ENCODE measurements at places on chromosomes 5 and 9. TPM values are rescaled to one million over a fixed set of nuclear protein-coding genes. Genes with fewer than 3 reads are reported as not detected.

- DNase-seq, result no peak
These were observed 749 bp downstream of the SOWAHA start for GRCh38 chr5:132813599-132814502.

DNA sequence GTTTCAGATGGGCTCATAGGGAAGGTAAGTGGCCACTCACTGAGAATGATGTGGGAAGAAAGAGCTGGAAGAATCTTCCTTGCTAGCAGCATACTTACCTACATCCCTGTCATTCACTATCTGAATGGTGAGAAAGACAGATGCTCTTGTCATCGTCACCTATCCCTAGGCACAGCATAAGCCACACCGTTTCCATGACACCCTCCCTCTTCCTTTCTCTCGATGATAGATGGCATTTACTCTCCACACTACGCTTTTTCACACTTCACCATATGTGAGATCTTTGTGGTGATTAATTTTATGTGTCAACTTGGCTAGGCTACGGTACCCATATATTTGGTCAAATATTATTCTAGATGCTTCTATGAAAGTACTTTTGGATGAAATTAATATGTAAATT is 44.4 kb upstream of the FER start:
- DNase-seq, result no peak

DNA sequence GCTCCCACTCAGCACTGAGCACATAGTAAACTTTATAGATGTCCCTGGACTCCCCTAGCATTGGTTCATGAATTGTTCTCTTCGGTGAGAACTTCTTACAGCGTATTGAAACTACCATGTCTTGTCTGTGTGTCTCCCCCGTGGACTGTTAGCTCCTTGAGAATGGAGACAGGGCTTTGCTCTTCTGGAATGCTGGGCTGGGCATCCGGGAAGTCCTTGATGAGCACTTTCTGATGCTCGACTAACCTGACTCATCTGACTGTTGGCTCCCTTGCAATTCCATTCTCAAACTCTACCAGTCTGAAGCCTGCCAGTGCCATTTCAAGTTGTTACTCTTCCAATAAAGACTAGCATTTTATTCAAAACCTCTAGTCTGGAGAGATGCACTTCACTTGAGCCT is 15.0 kb upstream of the PFDN1 start:
- no peak for DNase-seq

DNA sequence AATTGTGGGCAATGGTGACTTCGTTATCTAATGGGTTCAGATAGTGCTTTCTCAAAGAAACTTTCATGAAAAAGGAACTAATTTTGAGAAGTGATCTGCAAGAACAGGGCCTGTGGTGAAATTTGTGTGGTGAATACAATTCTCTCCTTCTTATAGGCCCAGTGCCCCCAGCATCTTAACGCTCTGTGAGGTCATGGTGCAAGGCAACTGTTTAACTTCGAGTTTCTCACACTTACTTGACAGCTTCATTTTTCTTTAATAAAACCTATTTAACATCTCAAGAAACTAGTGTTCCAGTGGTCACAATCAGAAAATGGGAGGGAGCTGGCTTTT is 69.2 kb downstream of the FAM114A2 start:
- no peak for DNase-seq

GRCh38 chr9:131704988-131705387 is 34.9 kb downstream of the RAPGEF1 start:
- DNase-seq, result no peak

DNA sequence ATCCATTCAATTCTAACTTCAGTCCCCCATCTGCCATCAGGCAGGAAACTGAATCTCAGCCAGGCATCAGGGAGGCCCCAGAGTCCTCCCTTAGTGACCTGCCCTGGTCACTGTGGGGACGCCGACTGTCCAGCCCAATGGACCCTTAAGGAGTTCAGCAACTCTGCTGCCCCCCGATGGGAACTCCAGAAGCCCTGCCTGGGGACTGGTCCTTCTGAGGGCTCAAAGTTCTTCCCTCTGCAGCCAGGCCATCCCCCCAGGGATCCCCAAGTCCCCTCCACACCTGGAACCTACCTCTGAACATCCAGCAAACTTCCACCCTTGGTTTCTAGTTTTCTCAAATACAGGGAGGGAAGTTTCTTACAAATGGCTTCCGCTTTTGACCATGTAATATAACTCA is 76.8 kb downstream of the UBE2QL1 start:
- DNase-seq, result no peak

DNA sequence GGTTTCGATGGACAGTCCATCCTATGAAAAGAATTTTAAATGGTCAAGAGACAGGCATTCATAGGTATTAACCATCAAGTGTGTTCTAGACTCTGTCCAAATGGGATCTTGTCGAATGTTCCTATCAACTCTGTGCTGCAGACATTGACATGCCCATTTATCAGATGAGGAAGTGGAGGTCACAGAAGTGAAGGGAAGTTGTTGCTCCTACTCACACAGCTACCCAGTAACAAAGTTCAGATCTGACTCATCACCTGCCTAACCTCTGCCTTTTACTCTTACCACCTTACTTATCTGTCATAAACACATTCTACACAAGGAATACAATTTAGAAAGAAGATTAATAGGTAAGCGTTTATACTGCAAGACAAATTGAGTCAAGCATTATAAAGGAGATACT is 426.2 kb upstream of the BRINP1 start:
- DNase-seq, result no peak

GRCh38 chr9:136088481-136088938 is 6.6 kb downstream of the NACC2 start:
- DNase-seq, result no peak

GRCh38 chr9:81619353-81620001 is 69.9 kb downstream of the TLE1 start:
- DNase-seq, result no peak

DNA sequence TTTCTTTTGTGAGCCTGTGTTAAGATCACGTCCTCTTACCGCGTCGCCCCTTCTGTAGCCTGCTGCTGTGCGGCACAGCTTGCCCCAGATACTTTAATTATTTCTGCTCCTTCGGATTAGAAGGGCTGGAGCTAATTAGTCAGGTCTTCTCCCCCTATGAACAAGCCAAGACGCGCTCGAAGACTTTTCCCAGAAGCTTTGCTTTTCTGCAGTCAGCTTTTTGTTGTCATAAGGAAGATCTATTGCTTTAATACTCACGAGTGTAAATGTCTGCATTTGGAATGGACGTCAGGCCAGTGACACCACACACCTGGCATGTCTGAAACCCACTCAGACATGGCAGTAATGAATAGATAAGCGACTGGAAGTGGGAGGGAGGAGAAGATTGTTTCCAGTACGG is 37.0 kb downstream of the PRUNE2 start:
- no peak for DNase-seq

GRCh38 chr5:6633469-6634245 is 417 bp downstream of the SRD5A1 start:
- no peak for DNase-seq

- DNase-seq, result no peak
These were observed 53.7 kb downstream of the HMCN2 start for GRCh38 chr9:130319300-130319699.

DNA sequence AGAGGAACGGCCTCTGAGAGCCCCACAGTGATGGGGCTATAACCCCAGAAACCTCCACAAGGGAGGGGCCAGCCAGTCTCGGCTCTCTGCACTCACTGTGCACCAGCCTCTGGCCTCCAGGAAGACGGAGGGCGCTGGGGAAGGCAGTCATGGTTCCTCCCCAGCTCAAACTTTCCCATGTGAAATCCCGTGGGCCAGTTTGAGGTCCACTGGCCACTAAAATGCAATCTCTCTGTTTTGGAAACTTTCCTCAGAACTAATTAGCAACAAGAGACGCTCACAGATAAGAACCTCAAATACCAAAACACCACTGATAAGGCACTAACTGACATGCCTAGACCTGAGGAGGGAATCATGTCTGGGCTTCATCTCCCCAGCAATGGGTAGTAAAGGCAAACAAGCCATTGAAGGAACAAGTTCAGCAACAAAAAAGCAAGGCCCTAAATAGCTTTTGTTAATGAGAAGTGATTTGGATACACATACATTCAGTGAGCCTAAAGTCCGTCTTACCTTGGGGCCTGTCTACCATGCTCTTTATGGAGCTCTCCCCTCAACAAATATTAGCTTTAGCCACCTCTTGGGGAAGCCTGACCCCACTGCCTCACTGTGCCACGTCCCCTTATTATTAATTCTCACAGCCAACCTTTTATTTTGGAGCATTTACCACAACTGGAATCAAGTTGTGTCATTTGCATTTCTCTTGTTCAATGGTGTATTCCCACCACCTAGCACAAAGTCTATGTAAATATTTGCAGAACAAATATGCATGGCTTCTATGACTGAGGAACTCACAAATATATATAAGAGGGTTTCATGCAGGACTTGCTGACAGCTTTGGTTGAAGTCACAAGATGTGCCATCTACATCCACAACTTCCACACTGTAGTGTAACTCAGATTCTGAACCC is 56.1 kb upstream of the GLRX start:
- DNase-seq, result no peak

GRCh38 chr5:159332800-159333544 is 2.7 kb upstream of the IL12B start:
- DNase-seq, result no peak

DNA sequence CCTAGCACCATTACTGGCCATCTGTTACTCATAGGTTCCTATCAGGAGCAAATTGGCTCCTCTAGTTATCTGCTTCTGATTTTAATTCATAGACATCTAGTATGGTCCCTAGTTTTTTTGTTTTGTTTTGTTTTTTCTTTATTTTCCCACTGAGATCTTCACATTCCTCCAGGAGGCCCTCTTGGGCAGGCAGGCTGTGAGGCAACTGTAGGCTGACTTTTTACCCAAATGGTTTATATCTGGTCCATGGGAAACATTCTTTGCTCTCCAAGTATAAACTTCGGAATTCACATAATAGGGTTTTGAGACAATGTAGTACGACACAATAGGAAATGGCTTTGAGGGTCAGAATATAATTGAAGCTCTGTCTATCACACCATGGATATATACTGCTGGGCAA is 250.9 kb upstream of the DAB2 start:
- no peak for DNase-seq

GRCh38 chr9:112299514-112299913 is 33.9 kb downstream of the PTBP3 start:
- DNase-seq, result no peak

GRCh38 chr5:111016801-111017200 is 54.7 kb upstream of the TSLP start:
- no peak for DNase-seq

DNA sequence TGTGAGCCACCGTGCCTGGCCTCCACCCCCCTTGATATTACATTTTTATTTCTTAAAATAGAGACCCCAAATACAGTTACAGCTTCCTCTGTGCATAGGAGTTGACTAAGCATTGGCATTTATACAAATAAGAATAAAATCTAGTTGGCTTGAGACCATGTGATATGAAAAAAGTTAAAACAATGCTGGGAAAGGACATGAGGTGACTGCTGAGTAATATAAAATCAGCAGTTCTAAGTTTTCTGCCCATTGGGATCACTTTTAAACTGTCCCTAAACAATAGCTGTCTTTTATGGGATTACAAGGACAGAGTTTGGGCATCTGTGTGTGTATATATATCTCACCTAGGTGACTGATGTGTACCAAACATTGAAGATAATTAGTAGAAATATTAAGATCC is 96.6 kb downstream of the UBE2R2 start:
- no peak for DNase-seq

DNA sequence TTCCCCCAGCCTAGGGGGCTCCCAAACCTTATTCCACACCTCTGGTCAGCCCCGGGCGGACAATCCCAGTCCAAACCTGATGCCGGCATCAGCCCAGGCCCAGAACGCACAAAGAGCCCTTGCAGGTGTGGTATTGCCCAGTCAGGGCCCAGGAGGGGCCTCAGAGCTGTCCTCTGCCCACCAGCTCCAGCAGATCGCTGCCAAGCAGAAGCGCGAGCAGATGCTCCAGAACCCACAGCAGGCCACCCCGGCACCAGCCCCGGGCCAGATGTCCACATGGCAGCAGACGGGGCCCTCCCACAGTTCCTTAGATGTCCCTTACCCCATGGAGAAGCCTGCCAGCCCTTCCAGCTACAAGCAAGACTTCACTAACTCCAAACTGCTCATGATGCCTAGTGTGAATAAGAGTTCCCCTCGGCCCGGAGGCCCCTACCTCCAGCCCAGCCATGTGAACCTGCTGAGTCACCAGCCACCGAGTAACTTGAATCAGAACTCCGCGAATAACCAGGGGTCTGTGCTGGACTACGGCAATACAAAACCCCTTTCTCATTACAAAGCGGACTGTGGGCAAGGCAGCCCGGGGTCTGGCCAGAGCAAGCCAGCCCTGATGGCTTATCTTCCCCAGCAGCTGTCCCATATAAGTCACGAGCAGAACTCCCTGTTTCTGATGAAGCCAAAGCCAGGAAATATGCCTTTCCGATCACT is 27.6 kb upstream of the LTC4S start:
- no peak for DNase-seq

DNA sequence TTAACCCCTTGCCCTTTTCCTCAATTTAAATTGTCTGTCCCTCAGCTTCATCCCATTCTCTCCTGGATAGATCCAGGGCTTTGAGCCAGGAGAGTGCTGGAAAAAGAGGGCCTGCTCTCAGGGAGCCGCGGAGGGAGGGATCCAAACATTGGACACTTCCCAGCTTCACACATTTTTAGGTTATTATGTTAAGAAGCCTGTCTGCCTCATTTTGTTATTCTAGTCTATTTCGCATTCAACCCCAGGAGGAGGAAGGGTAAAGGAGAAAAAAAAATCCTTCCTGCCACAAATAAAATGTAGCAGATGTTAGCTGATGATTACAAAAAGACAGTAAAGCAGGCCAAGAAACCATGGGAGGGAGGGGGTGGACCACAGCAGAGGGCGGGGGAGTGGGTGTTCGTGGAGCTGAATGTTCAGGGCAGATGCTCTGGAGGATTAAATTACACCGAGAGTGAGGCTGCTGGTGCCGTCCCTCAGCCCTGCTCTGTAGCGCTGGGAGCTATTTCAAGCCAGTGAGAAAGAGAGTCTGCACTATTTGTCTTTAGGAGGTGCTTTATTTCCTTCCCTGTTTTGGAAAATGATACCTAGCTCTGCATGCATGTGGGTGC is 60.6 kb upstream of the ZFR start:
- DNase-seq, result no peak

GRCh38 chr5:91998774-91999173 is 615.7 kb upstream of the ARRDC3 start:
- no peak for DNase-seq

DNA sequence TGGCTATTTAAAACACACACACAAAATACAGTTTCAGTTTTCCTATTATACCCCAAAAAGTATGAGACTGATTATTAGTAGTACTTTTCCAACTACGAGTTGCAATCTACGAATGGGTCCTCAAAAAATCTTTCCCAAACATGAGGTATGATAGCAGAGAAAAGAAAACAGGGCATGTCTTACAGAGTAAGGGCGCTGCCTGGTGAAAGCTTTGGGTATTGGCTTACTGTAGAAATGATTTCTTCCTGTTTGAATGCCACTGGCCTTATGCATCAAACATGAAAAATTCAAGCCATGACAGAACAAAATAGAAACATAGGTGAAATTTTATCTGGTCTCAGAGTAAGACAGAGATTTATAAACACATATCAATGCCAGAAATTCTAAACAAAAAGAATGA is 448.0 kb downstream of the SPOCK1 start:
- DNase-seq, result no peak

Gene SUSD3
- 6.8 TPM for total RNA-seq

Gene SPATA31A3
- total RNA-seq, result not detected

Gene SPINK5
- not detected for total RNA-seq

Gene WASHC1
- 12.6 TPM for total RNA-seq

Gene CYLC2
- total RNA-seq, result not detected

Gene MED27
- total RNA-seq, result 23.1 TPM

Gene NKD2
- total RNA-seq, result 7.1 TPM
